Head of caudate nucleus (tissue), 42 donors: ENCODE measurements at places on chromosomes 3 and 15.

- no peak for DNase-seq
Measured at GRCh38 chr3:38616111-38616510, 33.4 kb downstream of the SCN5A start.

DNA sequence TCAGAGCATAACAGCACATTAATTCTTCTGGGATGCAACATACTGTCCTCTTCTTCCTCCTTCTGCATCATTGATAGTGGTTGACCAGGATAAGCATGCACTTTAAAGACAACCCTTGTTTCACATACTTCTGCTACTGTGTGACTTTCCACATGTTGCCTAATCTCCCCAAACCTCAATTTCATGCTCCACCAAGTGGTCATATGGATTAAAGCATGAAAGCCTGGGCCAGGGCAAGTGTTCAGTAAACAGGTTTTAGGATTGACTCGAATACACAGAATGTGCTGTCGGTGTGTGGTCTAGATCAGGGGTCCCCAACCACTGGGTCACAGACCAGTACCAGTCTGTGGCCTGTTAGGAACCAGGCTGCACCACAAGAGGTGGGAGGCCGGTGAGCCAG is 22.5 kb upstream of the BFSP2 start:
- DNase-seq, result no peak

GRCh38 chr3:126512026-126512425 is 5.5 kb downstream of the UROC1 start:
- DNase-seq, result peak; percentile 31

DNA sequence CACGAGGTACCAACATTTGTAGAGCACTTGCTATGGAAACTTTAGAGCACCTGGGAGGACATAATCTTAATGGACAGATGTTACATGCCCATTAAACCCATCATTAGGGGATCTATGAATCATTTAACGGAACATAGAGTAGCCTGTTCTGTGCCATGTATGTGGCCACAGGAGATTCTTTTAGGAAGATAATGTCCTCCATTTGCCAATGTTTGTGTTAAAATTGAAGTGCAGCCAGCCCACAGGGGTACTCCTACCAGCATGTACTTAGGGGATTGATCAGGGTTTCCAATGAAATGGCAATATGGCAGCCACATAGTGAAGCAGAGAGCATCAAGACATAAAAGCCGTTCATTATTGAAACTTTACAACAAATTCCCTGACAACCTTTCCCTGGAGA is 70.7 kb downstream of the TNIK start:
- no peak for DNase-seq

DNA sequence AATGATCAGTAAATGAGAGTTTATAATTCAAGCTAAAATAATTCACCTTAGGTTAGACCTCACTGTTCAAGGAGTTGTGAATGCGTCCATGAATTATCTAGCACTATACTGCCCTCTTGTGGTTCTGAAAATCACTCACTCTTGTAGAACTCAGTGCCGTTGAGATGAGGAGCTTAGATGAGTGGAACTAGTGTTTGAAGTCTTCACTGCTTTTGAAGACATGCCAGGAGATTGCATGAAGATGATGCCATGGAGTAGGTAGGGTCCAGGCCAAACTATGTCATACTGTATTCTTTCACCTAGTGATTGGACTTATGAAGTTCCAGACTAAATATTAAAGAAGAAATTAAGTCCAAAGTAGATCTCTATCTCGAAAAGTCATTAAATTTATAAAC is 28.8 kb downstream of the LYSMD4 start:
- DNase-seq, result no peak
